ENCODE measurements at places on chromosomes 2 and 18.

- no peaks in the 10 kb centered on the region for H3K27me3 ChIP-seq
- peaks cover 7% of the 10 kb centered on the region for H3K4me1 ChIP-seq
Observed at GRCh38 chr2:8461341-8461740, 220.5 kb upstream of the ID2 start.

DNA sequence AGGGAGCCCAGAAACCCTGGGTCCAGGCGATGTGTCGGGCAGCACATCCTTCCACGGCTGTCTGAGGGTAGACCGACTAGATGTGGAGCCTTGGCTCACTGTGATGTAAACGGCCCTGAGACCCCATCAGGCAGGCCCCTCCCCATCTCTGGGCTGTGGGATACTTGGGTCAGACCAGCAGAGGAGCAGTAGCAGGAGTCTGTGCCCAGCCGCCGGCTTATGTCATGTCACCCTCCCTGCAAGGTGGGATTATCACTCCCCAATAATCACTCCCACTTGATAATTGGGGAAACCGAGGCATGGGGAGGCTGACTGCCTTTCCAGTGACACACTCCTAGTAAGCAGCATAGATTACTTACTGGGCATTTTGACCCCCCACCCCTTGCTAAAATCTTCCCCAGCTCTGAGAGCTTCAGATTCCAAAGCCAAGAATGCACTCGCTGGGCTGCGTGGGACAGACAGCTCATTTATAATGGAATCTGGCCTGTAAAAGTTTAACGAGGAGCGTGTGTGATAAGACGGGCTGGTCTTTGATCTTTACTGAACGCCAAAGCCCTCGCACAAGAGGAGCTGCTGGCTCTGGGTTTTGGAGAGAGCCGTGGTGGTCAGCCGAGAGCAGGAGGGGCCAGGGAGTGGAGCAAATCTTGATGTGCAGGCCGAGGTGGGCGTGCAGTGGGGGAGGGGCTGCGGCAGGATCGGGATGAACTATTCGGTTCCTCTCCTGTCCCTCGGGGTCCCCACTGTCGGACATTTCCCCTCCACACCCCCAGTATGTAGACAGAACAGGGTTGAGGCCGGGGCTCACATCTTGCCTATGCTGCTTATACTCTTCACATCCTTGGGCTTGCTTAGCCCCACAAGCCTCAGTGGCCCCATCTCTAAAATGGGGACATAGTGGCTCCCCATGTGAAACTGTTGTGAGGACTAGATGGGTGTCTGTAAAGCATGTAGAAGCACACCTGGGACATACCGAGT lies 200.0 kb downstream of the GLI2 start:
- H3K27me3 ChIP-seq: no peaks in the 10 kb centered on the region
- H3K4me1 ChIP-seq: no peaks in the 10 kb centered on the region
- no peak for DNase-seq
- H3K36me3 ChIP-seq: no peaks in the 10 kb centered on the region
- H3K27ac ChIP-seq: no peak overlapping the region
- no peak overlapping the region for H3K4me3 ChIP-seq

- no peak for DNase-seq
- H3K4me1 ChIP-seq: no peaks in the 10 kb centered on the region
- no peak overlapping the region for H3K27ac ChIP-seq
- H3K4me3 ChIP-seq: no peak overlapping the region
- no peaks in the 10 kb centered on the region for H3K27me3 ChIP-seq
Observed at GRCh38 chr2:240419271-240419670, 16.2 kb upstream of the GPC1 start.

- no peak for DNase-seq
- H3K27ac ChIP-seq: no peak overlapping the region
- no peaks in the 10 kb centered on the region for H3K36me3 ChIP-seq
- H3K4me3 ChIP-seq: no peak overlapping the region
Observed at GRCh38 chr2:196079052-196079451, 10.4 kb upstream of the DNAH7 start.

DNA sequence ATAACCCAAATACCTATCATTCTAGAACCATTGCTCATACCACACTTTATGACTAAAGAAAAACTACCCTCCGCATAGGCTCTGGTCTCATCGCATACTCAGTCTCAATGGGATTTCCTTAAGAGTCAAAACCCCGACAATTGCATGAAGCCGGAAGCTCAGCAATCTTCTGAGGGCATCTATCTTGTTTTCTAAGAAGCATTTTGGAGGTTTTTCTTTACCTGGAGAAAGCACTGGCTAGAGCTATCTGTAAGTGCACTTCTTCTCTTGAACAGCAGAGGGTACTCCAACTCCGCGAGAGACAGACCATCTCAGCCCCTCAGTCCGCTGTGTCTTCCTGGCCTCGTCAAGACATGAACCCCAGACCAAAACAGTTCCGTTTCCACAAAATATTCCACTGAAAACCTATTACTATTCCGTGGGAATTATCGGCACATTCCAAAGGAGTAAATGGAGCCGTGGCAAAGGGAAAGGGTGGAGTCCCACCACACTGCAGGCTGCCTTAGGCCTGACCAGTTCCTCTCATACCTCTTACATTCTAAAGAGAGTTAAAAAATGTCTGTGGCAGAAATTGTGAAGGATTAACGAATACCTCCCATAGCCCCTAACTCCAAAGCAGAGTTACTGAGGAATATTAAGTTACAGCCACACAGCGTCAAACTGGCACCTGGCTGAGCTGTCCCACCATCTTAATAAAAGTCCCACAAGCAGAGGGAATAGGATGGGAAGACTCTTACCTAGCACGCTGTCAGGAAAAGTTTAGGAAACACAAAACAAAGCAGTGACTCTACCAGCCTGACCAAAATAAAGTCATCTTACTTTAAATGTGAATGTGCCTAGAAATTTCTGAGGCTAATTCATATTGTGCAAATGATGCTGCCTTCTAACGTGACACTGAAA lies 325.6 kb upstream of the VRK2 start:
- no peak for DNase-seq
- no peaks in the 10 kb centered on the region for H3K4me1 ChIP-seq
- no peaks in the 10 kb centered on the region for H3K27me3 ChIP-seq
- H3K4me3 ChIP-seq: no peak overlapping the region
- no peaks in the 10 kb centered on the region for H3K36me3 ChIP-seq

- no peak overlapping the region for H3K27ac ChIP-seq
- no peaks in the 10 kb centered on the region for H3K27me3 ChIP-seq
- no peak overlapping the region for H3K4me3 ChIP-seq
- DNase-seq: no peak
- H3K4me1 ChIP-seq: no peaks in the 10 kb centered on the region
Observed at GRCh38 chr2:173048897-173049661, 26.6 kb upstream of the MAP3K20 start.

DNA sequence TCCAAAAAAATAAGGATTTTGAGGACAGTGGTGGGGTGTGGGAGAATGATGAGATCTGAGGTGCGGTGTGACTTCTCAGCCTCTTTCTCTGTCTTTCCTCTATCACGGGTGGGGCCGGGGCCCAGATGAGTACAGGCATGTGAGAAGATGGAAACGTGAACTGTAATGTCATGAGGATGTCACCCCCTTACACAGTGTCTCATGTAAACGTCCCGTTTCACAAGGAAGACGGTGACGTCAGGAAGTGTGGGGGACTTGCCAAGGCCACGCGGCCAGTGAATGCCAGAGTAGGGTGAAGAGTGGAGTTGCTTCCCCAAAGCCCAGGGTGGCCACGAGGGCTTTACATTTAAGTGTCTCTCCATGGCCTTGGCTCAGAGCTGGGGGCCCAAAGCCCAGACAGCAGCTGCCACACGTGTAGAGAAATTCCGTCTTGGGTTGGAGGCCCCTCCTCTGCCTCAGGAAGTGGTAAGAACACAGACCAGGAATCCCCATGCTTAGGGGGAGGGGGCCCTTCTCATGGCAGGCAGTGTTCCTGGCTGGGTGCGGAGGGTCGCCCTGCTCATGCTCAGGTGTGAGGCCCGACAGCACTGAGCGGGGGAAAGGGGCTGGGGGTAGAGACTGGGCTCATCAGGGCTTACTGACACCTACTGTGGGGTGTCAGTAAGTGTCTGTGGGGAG lies 80.9 kb upstream of the SMAD7 start:
- no peaks in the 10 kb centered on the region for H3K27me3 ChIP-seq
- peaks cover 10% of the 10 kb centered on the region for H3K4me1 ChIP-seq
- H3K4me3 ChIP-seq: no peak overlapping the region
- DNase-seq: no peak

DNA sequence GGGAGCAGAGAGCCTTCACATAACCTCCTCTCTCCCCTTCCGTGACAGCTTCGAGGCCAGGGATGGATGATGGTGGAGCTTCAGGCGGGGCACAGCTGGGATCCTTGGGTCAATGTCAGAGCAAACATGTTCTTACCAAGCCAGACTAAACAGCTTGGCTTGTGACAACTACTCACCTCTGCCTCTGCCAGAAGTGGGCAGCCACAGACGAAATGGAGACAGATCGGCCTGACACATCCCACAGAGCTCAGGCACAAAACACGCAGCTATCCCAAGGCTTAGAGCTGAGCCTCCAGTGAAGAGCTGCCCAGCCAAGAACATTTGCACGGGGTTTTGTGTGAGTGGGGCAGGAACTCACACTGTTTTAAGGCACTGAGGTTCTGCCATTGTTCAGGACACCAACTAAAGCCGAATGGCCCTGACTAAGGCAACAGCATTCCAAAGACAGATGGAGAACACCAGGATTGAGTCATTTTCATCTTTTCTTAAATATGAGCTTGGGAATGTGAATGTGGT lies 12.8 kb downstream of the PXDN start:
- no peak for DNase-seq
- H3K27ac ChIP-seq: no peak overlapping the region
- no peak overlapping the region for H3K4me3 ChIP-seq
- H3K27me3 ChIP-seq: no peaks in the 10 kb centered on the region
- no peaks in the 10 kb centered on the region for H3K4me1 ChIP-seq

DNA sequence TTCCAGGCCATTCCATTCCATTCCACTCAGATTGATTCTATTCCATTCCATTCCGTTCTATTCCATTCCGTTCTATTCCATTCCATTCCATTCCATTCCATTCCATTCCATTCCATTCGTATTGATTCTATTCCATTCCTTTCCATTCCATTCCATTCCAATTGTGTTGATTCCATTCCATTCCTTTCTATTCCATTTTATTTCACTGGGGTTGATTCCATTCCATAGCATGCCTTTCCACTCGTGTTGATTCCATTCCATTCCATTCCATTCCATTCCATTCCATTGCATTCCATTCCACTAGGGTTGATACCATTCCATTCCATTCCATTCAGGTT lies 1142.3 kb downstream of the RPIA start:
- no peaks in the 10 kb centered on the region for H3K27me3 ChIP-seq
- no peaks in the 10 kb centered on the region for H3K36me3 ChIP-seq
- no peak overlapping the region for H3K4me3 ChIP-seq
- H3K27ac ChIP-seq: no peak overlapping the region
- no peak for DNase-seq

- no peaks in the 10 kb centered on the region for H3K36me3 ChIP-seq
- H3K4me1 ChIP-seq: no peaks in the 10 kb centered on the region
- DNase-seq: no peak
Observed at GRCh38 chr2:84022810-84023431, 436.2 kb downstream of the SUCLG1 start.

DNA sequence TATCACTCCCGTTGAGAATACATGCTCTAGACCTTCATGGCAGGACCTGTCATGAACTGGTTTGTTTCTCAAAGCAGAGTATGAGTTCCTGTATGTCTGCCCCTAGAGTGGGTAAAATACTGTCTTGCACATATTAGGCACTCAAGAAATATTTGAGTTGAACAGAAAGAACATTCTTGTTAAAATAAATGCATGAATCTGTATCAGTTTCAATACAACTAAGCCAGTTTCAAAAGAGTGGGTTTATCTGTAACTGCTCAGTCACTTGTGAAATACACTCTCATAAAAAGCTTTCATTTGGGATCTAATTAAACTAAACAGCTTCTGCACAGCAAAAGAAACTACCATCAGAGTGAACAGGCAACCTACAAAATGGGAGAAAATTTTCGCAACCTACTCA lies 69.2 kb downstream of the RFTN2 start:
- DNase-seq: no peak
- no peaks in the 10 kb centered on the region for H3K4me1 ChIP-seq
- H3K4me3 ChIP-seq: no peak overlapping the region
- no peaks in the 10 kb centered on the region for H3K27me3 ChIP-seq
- H3K36me3 ChIP-seq: no peaks in the 10 kb centered on the region

GRCh38 chr2:215535741-215536140 lies 99.9 kb upstream of the FN1 start:
- H3K4me3 ChIP-seq: no peak overlapping the region
- H3K4me1 ChIP-seq: no peaks in the 10 kb centered on the region
- no peaks in the 10 kb centered on the region for H3K36me3 ChIP-seq
- DNase-seq: no peak

GRCh38 chr2:190501702-190502407 lies 32.7 kb downstream of the NEMP2 start:
- no peaks in the 10 kb centered on the region for H3K27me3 ChIP-seq
- H3K4me3 ChIP-seq: no peak overlapping the region
- peaks cover 38% of the 10 kb centered on the region for H3K36me3 ChIP-seq
- H3K27ac ChIP-seq: no peak overlapping the region
- no peaks in the 10 kb centered on the region for H3K4me1 ChIP-seq
